ENCODE measurements at places on chromosomes 3 and 15.

GRCh38 chr15:58490888-58491473, 59.2 kb downstream of the LIPC start:
- no peak for DNase-seq

- DNase-seq, result no peak
Measured at GRCh38 chr15:75112848-75113492, 88.7 kb upstream of the C15orf39 start.

GRCh38 chr3:98445949-98446406, 17.0 kb upstream of the OR5K1 start:
- no peak for DNase-seq

DNA sequence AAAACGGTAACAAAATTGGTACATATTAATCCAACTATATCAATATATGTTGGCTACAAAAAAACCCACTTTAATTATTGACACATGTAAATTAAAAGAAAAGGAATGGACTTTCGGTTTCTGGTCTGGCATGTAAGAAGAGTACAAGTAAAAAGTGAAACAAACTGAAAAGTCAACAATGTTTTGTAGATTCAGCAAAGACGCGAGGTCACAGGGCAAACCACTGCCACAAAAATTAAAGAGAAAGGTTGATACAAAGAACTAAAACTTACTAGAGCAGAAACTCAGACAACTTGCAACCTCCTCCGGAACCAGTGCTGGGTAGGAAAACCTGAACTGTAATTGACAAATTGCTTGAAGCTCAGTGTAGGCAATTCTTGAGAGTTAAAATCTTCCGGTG, 110.6 kb upstream of the ARPP21 start:
- DNase-seq, result no peak

DNA sequence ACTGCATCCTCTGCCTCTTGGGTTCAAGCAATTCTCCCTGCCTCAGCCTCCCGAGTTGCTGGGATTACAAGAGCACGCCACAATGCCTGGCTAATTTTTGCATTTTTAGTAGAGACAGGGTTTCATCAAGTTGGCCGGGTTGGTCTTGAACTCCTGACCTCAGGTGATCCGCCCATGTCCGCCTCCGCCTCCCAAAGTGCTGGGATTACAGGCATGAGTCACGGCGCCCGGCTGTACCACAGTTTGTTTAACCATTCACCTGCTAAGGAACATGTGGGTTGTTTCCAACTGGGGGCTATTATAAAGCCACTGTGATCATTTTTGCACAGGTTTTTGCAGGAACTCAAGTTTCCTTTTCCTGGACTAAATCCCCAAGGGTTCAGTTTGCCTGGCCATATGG, 123.2 kb upstream of the RAP2B start:
- DNase-seq, result no peak

DNA sequence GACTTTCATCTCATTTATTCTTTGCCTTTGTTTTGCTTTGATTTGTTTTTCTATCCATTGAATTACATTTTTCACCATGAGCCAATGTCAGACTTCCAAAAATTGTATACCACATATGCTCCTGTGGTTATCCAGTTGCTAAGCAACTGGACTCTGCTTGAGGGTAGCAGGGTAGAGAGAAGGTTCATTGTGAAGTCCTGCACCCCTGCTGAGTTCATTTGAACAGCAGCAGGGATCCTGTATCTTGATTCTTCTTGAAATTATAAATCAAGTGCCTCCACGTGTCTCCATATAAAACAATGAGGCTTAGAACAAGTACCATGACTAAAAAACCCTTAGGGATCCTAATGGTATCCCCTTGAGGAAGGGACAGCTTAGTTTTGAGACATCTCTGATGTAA, 449.3 kb downstream of the ROBO2 start:
- no peak for DNase-seq

- DNase-seq, result no peak
Measured at GRCh38 chr3:35617370-35617769, 22.0 kb upstream of the ARPP21 start.

DNA sequence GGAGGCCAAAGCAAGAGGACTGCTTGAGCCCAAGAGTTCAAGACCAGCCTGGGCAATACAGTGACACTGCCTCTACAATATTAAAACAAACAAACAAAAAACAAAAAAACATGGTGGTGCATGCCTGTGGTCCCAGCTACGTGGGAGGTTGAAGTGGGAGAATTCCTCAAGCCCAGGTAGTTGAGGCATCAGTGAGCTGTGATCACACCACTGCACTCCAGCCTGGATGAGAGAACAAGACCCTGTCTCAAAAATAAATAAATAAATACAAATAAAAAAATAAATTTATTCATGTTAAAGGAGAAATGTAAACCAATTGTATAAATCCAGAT, 200.6 kb downstream of the BCHE start:
- no peak for DNase-seq

- no peak for DNase-seq
Measured at GRCh38 chr3:10173095-10173925, 8.6 kb downstream of the IRAK2 start.

DNA sequence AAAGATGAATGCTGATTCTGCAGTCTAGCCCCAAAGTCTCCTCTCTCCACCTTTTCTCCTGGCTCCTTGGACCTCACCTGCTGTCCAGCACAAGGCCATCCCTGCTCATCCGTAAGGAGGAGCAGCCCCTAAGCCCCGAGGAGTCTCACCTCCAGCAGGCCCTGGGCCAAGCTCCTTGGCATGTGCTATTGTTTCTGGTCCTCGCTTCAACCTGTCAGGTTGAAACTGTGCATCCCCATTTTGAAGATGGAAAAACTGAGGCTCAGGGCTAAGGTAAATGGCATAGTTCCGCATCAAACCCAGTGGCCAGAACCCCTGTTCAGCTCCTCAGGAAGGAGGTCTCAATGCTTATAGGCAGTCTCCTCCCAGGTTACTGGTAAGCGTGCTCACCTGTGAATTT, 26.1 kb downstream of the CHDH start:
- DNase-seq, result no peak

GRCh38 chr3:72748659-72749058, 99.6 kb downstream of the SHQ1 start:
- no peak for DNase-seq

- DNase-seq, result no peak
Measured at GRCh38 chr15:32861761-32862160, 144.0 kb downstream of the GREM1 start.

DNA sequence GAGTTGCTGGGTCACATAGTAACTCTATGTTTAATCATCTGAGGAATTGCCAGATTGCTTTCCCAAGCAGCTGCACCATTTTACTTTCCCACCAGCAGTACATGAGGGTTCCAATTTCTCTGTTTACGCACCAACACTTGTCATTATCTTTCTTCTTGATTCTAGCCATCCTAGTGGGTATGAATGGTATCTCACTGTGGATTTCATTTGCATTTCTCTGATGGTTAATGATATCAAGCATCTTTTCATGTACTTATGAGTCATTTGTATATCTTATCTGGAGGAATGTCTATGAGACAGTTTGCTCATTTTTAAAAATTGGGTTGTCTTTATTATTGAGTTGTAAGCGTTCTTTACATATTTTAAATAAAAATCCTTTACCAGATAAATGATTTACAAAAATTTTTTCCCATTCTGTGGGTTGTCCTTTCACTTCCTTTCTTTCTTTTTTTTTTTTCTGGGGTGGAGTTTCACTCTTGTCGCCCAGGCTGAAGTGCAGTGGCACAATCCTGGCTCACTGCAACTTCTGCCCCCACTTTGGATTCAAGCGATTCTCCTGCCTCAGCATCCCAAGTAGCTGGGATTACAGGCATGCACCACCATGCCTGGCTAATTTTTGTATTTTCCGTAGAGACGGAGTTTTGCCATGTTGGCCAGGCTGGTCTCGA, 8.9 kb upstream of the SGO1 start:
- no peak for DNase-seq

- DNase-seq, result no peak
Measured at GRCh38 chr3:117399311-117400078, 689.9 kb downstream of the TUSC7 start.

DNA sequence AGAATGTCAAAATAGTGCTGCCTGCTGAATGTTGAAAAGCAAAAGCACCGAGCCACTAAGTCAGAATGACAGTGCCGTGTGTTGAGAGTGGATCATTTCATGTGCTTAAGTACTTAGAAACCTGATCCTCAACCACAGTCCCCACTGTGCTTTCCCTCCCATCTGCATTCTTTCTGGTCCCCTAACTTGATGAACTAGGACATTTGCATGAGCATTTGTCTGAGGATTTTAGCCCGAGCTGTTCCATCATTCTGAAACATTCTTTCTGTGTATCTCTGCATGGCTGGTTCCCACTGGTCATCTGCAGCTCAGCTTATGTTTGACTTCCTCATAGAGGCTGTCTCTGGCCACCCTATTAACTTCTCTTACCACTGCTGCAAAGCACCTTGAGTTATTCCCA, 42.0 kb downstream of the SST start:
- DNase-seq, result no peak

DNA sequence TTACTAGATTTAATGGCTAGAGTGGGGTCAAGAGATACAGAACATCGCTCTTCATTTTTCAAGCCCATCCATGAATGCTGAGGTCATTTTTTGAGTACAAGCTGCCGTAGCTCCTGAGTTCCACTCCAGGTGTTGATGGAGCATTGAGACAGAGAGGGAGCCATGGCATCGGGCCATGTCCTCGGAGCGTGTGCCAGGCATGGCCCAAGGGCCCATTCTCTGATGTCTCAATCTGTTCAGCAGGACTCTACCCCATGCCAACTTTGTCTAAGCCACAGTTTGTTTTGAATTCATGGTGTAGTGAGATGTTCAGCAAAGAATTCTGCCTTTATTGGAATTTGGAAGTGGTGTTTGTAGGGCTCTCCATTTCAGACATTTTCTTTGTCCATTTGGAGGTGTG, 110.5 kb upstream of the ADAMTS9 start:
- DNase-seq, result no peak
